Stimulated activated CD4-positive, alpha-beta T cell treated with anti-CD3 and anti-CD28 coated beads, Interleukin-2, amount 100 ng/mL, for 24 hours (primary cell): ENCODE measurements at places on chromosomes 16 and 17.

DNA sequence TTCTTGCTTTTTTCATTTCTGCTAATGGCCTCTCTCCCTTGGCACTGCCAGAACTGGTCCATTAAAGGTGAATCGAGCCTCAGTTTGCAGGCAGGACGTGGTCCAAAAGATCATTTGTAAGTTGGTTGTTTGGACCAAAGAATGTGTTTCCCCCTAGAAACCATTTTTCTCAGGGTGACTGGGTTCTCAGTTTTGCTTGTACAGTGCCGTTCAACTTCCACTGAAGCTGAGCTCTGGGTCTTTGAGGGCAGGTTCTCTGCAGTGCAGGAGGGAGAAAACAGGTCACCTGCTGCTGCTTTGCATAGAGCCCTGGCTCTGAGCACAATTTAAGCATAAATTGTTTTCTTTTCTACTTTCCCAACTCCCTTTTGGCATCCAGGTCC, 9.0 kb upstream of the AMZ2 start:
- DNase-seq: peak; percentile 36

- no peak for DNase-seq
These were observed 108.3 kb upstream of the DHX40 start for GRCh38 chr17:59456923-59457615.

DNA sequence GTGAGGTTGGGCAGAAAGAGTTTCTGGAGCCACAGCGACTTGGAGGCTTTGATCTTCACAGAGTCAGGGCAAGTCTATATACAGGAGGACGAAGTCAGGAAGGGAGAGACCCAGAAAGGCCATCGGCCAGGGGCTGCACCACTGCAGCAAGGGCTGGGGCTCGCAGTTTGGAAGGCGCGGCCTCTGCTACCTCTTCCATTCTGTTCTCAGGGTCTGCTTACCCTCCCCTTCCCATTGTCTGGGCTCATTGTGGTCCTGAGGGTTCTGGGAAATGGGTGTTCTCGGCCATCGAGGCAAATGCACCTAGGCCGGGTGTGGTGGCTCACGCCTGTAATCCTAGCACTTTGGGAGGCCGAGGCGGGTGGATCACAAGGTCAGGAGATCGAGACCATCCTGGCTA, 16.0 kb downstream of the ST6GALNAC1 start:
- DNase-seq: no peak

DNA sequence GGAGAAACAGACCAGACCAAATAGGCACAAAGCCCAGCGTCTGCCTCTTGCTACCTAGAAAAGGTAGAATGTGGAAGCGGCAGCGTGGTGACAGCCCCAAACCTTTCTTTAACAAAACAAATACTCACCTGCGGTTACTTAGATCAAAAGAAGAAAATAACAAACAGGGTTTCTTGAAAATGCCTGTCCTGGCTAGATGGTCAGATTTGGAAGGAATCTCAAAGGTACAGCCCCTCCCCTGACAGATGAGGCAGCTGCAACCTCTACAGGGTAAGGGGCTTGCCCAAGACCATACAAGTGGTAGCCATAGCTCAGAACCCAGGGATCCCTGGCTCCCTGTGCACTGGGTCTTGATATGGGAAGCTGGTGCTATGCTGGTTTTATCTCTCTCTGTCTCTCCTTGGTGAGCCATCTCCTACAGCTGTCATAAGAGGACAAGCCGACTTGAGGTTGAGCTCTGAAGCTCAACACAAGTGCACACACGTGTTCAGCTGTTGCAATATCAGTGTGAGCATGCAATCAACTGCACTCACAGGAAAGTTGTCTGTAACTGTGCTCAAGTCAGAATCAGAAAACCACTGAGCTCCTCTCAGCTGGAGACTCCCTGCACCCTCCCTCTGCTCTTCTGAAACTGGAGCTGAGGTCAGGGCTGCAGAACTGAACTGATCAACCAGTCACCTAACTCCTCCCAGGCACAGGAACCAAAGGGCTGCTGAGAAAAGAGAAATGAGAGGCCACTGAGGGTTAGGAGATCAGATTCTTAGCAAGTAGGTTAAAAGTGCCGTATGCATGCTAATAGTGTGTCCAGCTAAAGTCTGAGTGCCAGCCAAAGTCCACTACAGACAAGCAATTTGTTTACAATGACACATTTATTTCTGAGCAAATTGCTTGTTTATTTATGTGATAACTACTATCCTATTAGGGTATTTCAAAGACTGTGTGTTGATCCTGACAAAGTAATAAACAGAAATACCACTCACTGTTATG, 6.1 kb upstream of the RNF157 start:
- DNase-seq: peak; percentile 58

- DNase-seq: no peak
These were observed 144.8 kb downstream of the KCNJ2 start for GRCh38 chr17:70314096-70314495.

DNA sequence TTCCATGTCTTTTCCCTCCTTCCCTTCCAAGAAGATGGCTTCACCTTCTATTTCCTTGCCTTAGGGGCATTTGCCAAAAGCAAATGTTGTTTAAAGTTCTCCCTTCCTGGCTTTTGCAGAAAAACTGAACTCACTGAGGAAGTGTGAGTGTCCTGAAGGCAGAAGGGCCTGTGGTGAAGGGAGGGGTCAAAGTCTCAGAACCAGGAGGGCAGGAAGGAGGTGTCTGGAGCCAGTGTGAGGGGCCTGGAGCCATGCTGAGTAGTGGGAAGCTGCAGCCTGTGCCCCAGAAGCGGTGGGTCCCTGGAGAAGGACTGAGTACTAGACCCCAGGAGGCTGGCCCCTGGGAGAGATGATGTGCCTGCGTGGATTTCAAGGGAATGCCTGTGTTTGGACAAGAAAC, 23.8 kb upstream of the SUPT4H1 start:
- DNase-seq: no peak

DNA sequence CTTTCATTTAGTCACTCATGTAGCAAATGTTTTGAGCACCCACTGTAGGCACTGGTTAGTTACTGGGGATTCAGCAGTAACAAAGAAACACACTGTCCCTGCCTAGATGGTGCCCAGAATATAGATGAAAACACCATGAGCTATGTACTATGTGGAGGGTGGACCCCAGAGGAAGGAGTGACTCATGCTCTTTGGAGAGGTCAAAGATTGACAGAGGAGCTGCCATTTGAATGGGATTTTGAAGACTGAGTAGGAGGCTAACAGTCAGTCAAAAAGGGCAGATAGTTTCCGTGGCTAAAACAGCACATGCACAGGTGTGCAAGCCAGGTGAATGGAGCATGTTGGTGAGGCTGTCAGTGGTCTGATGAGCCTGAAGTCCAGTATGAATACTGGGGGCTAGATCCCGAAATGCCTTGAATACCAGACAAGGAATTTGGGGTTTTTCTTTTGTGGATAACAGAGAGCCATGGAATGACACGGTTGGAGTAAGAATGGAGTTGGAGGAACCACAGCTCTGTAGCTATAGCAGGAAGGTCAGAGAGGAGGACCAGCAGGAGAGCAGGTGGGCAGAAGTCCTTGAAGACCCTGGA, 6.1 kb downstream of the IL21R start:
- peak; percentile 36 for DNase-seq

GRCh38 chr17:79933863-79934652, 94.8 kb upstream of the CBX4 start:
- DNase-seq: no peak

DNA sequence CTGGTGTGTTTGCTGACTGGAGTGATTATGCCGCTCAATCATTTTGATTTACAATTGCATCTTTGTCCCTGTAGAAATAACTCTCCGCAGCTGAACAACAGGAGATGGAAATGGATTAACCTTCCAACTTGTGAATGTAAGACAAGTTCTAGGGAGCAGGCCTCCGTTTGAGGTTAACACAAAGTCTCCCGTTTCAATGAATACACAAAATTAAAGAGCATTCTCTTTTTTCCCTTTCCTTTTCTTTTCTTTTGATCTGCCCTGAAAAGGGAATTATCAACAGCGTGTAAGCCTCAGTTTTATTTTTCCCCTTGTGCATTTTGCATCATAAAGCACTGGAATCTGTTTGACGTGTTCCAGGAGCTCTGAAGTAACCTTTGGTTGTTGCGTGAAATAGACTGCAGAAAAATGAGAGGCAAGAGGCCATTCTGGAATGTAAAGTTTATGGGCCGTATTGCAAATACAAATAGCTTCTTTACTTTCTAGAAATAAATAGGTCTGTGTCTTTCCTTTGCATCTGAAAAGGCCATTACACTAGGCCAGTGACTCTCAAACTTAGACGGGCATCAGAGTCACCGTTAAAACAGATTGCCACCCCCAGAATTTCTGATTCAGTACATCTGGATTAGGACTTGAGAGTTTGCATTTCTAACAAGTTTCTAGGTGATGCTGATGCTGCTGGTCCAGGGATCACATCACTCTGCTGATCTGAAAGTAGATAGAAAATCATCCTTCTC, 164.7 kb downstream of the ZNF18 start:
- DNase-seq: no peak

DNA sequence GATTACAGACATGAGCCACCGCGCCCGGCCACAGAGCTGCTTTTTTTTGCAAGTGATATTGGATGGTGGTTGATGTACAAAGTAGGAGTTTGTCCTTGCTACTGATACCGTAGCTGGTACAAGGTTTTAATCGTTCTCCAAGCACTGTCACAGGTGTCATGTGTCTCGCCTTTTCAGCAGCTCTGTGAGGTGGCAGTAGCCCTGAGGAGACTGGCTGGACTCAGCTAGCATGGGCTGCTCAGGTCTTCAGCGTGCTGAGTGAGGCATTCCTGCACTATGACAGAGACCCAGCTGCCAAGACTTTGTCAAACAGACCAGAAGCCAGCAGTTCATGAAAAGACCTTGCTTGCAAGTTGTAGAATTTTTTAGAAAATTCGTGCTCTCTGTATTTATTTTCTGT, 7.2 kb downstream of the WWOX start:
- DNase-seq: no peak

DNA sequence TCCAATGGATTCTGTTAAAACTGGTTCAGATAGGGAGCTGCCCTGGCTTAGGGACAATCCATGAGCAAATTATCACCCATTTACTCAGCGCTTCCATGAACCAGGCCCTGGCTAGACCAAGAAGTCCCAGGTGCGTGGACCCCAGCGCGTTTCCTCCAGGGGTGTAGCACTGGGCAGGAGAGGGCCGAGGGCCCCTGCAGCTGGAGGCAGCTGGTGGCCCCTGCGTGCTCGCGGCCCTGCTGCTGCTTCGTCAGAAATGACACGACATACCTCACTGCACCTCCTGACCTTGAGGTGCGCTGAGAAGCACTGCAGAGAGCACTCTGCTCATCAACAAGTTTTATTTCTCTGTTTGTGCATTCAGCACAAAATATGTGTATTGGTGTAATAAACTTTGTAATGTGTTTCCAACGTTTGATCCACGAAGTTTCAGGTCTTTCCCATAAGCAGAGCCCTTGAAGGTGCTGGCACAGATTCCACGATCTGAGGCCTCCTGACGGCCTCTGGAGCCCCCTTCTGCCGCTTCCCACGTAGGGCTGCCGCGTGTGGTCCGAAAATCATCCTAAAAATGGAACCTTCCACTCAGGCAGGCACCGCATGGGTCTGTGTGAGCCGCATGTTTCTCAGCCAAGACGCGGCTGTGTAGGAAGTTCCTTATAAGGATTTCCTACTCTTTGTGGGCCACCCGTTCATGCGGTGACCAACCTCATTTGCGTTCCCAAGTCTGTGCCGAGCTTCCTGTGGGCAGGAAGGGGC, 50.8 kb upstream of the ZCCHC14 start:
- DNase-seq: peak; percentile 23

GRCh38 chr17:48134912-48135480, 27.4 kb downstream of the SNX11 start:
- no peak for DNase-seq

DNA sequence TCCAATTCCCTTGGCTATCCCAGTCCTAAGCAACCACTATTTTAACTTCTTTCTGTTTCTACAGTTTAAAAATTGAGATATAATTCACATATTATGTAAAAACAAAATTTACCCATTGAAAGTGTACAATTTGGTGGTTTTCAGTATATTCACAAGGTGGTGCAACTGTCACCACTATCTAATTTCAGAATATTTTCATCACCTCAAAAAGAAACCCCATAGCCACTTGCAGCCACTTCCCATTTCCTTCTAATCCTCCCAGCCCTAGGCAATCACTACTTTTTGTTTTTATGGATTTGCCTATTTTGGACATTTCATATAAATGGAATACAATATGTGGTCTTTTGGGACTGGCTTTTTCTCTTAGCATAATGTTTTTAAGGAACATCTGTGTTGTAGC, 36.1 kb upstream of the NACA2 start:
- no peak for DNase-seq

DNA sequence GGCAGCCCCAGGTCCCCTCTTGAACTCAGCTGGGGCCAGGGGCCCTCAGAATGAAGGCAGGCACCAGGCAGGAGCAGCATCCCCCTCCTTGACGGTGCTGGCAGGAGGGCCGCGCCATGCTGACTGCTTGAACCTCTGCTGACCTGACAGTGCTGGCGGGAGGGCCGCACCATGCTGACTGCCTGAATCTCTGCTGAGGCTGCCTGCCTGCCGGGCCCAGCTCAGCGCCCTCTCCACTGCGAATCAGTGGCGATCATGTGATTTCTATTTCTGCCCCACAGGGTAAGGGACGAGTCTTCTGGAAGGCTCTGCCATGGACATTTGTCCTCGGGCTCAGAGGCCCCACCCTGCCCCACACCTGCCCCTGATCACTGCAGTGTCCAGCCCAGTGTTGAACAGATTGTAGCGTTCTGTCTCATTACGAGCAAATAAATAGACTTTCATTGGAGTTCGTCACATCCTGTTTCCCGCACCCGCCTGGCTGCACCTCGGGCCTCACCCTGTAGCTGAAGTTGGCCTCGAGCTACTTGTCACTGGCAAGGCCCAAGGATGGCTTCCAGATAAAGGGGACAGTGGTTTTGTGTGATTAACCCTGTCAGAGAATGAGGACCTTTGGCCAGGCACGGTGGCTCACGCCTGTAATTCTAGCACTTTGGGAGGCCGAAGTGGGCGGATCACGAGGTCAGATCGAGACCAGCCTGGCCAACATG, 8.6 kb downstream of the C16orf90 start:
- no peak for DNase-seq

- no peak for DNase-seq
These were observed 367.4 kb downstream of the SEC14L1 start for GRCh38 chr17:77508047-77508715.

DNA sequence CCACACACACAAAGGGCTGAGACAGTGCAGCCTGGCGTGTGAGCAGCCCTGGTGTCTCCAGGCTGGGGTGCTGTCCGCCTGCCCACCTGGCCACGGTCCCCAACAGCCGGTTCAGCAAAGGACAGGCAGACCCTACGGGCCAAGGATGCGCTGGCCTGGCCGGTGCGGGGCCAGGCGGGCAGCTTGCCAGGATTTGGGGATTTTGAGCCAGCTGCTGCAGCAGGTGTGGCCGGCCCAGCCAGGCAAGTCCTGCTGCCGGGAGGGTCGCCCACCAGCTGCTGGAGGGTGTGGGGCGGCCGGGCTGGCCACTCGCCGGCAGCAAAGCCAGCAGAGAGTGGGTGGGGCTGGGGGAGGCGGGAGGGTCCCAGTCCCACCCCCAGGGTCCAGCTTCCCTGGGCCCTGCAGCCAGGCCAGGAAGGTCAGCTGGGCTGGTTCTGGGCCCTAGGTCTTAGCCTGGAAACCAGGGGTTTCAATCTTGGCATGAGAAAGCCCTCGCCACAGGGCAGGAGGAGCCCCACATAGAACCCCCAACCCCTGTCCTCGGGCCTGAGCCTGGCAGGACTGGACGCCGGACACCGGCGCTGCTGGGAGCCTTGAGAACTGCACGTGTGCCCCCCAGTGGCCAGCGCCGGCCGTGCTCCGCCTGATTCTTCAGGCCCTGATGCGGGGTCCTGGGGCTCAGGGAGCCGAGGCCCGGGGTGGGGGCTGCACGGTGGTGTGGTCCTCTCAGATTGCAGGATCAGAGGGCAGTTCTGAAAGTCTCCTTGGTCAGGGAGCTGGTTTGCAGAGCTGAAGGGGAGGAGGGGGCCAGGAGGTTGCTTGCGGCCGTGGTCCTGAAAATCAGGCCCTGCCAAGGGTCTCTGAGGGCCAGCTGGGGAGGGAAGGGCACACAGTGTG, 17.6 kb upstream of the SSTR5 start:
- peak; percentile 55 for DNase-seq
